ENCODE measurements at places on chromosomes 3 and 15.

- no peak for DNase-seq
Measured at GRCh38 chr3:426072-426471, 229.5 kb downstream of the CHL1 start.

- no peak for DNase-seq
Measured at GRCh38 chr3:72255791-72256559, 471.0 kb upstream of the PROK2 start.

GRCh38 chr3:124092811-124093210, 100.9 kb upstream of the ROPN1 start:
- DNase-seq, result no peak

GRCh38 chr3:40355410-40355809, 31.6 kb upstream of the ENTPD3 start:
- DNase-seq, result no peak

- DNase-seq, result no peak
Measured at GRCh38 chr15:60101416-60101815, 97.3 kb downstream of the FOXB1 start.

DNA sequence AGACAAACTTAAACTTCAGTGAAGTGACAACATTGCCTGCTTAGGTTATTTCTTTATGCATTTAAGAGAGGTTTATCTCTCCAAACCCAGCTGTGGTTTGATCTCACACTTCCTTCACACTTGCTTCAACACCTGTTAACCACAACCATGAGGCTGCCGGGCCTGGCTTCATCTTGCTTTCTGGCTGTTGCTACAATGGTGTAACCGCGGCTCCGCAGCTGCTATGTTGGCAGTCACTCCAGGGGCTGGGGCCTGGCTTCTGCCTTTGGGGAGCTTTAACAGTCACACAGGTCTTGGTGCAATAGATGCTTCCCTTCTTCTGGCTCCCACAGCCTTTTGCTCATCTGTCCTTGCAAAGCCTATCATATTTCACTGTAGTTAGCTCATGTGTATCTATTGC, 72.9 kb upstream of the MNS1 start:
- DNase-seq, result no peak
